ENCODE measurements at places on chromosomes 5 and 9.

- no peak for DNase-seq
Observed at GRCh38 chr5:132222649-132223038, 5.0 kb downstream of the P4HA2 start.

GRCh38 chr5:107813559-107813958 is 142.8 kb upstream of the EFNA5 start:
- DNase-seq: no peak

DNA sequence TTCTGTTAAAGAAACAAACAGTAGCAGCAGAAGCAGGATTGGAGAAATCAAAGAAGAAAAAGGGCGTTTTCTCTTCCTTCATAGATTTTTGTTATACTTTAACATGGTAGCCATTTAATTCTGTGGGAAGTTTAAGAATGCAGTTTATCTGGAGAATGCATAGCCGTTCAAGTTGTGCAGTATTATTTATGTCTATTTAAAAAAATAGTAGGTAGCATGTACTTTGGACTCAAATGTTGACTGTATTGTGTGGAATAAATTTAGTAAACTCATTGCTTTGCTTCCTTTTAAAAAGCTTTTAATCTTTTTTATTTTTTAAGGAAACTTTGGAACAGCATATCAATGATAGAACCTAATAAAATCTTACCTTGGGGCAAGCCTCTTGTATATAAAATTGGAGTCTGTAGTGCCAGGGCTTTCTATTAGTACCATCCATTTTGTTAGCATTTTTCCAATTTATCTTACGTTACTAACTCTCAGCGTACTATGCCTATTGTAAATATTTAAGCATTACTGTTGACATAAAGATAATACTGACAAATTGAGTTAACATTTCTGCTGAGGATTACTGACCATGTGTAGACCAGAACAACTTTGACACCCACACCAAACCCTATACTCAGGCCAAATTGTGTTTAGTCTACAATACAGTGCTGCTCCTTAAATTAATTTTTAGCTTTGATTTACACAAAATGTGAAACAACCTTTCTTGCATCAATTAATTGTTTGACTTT is 291.1 kb downstream of the NNT start:
- DNase-seq: no peak

DNA sequence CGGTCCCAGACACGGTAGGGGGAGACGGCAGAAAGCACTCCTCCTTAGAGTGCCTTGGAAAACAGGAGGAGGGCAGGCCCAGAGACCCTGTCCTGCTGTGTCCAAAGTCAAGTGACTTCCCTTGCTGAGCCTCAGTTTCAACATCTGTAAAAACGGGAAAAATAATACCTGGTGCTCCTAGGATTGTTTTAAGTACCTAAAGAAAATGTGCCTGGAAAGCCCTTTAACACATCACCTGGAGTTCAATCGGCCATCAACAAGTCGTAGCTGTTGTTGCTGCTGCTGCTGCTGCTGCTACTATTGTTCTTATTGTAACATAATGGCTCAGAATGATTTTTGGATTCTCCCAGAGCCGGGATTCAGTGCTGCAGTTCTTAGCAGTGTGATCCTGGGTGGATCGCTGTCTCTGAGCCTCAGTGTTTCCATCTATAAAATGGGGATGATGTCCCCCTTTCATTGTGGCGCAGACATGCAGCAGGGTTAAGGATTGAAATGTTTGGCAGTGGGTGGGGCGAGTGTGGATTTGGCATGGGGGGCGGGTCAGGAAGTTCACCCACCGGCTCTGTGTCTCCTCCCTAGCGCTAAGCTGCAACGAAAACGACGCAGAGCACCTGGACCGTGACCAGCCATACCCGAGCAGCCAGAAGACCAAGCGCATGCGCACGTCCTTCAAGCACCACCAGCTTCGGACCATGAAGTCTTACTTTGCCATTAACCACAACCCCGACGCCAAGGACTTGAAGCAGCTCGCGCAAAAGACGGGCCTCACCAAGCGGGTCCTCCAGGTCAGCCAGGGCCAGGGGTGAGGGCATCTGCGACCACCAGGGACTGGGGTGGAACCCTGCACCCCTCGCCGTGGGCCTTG is 9.2 kb downstream of the LHX2 start:
- DNase-seq: no peak

DNA sequence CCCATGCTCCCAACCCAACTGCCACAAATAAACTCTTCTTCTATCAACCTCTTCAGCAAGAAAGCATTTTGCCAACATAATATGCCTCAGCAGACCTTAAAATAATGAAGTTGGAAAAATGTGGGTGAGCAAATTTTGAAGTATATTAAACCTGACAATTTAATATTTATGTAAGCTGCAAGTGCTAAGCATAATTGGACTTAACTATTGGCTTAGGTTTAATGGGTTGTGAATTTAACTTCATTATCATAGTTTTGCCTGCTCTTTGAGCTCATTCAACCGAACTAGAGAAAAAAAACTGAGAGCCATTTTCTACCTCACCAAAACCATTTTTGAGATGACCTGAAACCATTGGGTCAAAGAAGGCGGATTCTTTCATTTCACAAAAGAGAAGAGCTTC is 805.5 kb upstream of the DMAC1 start:
- DNase-seq: no peak

DNA sequence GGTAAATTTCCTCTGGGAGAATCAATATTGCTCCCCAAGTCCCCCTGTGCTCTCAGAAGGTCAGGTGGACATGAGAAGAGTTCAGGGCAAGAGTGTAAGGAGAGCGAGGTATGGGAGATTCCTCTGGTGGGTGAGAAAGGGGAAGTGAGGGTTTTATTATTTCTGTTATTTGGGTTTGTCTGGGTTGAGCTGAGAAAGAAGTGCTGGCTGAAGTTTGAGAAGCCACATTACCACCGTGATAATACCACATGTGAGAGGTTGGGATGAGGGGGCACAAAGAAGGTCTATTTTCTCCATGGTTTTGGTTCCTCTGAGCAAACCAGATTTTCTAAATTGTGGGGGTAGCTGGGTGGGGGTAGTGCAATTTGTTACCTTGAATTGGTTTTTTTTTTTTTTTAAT is 350.4 kb downstream of the OSTF1 start:
- no peak for DNase-seq

DNA sequence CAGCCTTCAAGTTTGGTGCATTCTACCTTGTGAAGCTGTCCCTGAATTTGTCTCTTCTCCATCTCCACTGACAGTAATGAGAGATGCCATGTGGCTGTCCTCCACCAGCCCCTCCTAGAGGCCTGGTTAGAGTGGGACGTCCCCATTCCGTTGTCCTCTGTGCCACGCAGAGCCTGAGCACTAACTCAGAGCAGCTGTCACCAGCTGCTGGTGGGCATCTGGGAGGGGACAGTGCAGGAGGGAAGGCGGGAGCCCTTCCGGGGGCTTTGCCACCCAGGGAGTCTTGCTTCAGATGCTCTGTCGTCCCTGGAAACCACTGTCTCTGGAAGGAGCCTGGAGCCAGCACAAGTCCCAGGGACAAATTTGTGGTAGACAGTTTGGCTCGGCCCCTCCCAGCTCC is 78.6 kb downstream of the PDZD2 start:
- no peak for DNase-seq

- DNase-seq: no peak
Observed at GRCh38 chr5:107123014-107123413, 547.7 kb downstream of the EFNA5 start.

DNA sequence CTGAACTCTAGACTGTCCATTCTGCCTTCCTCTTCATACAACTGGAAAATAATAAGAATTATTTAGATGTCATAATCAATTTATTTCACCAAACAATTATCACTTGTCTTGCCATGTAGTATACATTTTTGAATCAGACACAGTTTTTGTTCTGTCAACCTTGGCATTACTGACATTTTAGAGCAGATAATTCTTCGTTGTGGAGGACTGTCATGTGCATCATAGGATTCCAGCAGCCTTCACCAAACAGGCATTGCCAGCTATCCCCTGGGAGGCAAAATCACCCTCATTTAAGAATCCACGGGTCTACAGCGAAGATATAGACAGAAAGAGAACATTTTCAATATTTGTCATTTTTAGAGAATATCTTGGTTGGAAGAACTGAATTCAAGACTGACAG is 293.9 kb downstream of the KDM4C start:
- no peak for DNase-seq

- no peak for DNase-seq
Observed at GRCh38 chr5:157908459-157908858, 49.5 kb upstream of the CLINT1 start.

- no peak for DNase-seq
Observed at GRCh38 chr5:19140276-19140675, 847.7 kb downstream of the CDH18 start.

DNA sequence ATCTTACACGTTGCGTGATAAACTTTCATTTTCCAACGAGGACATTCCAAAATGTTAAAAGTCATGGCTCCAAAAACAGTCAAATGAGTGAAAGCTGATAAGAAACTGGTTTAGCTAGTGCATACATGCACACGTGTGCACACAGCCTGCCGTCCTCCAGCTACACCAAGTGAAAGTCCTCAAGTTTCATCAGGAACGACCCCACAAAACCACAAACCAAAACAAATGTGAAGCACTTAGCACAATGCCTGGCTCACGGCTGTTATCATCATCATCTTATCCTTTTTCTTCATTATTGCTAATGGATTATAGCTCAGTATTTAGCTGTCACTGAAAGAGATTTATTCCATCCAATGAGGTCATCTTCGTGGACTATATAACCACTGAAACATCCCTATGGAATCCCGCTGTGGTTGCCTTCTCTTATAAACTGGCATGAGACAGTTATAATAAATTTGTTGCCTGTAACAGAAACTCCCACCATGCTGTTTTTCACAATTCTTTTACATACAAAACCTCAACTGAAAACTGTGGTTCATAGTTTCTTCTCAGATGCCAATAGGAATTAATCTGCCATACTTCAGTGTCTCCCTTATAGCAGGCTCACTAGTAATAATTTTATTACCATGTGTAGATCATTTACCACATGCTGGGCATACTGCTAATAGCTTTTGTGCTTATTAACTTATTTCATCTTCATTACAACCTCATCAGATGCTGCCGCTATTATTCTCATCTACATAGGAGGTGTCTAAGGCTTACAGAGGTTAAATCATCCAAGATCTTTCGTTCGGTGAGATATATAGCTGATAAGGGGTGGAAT is 56.1 kb downstream of the SAXO1 start:
- DNase-seq: no peak

All from stimulated activated CD8-positive, alpha-beta memory T cell treated with anti-CD3 and anti-CD28 coated beads, Interleukin-4, amount 100 ng/mL, for 4 hours (primary cell).